Activated gamma-delta T cell treated with anti-CD3 and anti-CD28 coated beads, Interleukin-2, amount 50 U/mL, for 16 hours (primary cell): ENCODE measurements at places on chromosomes 4 and X.

DNA sequence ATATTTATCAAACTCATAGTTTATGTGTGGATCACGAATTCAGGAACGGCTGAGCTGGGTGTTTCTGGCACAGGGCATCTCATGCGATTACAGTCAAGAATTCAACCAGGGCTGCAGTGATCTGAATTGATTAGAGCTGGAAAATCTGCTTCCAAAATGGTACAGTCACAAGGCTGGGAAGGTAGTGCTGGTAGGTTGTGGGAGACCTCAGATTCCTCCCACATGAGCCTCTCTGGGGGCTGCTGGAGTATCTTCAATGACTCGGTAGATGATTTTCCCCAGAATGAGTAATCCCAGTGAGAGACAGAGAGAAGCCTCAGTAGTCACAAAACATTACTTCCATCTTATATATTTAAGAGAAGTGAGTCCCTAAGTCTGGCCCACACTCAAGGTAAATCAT lies 36.2 kb upstream of the PRDX4 start:
- no peak for DNase-seq

- DNase-seq: no peak
Measured at GRCh38 chr4:180650273-180650672, 1592.9 kb upstream of the TENM3 start.

- no peak for DNase-seq
Measured at GRCh38 chr4:53654300-53654758, 63.0 kb upstream of the LNX1 start.

DNA sequence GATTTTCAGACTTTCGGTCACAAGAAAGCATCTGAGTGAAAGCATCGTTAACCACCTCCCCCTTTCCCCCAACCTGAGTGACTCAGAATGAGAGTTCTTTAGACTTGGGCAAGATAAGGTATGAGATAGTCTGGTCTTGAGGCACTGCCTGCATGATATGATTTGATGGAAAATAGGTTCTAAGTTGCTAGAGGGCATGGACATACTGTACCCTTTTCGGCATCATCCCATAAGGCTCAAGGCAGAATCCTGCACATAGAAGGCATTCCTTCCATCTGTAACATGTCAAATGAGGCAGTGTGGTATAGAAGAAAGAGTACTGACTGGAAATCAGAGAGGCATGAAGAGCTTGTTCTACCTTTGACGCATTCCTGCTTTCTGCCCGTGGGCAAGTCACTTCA lies 16.8 kb upstream of the AMOT start:
- no peak for DNase-seq

GRCh38 chr4:10670321-10670720 lies 14.2 kb downstream of the CLNK start:
- DNase-seq: no peak

GRCh38 chrX:105210258-105210657 lies 10.2 kb downstream of the TEX13A start:
- no peak for DNase-seq

GRCh38 chrX:133774807-133775206 lies 210.6 kb downstream of the GPC3 start:
- no peak for DNase-seq

GRCh38 chr4:93513851-93514250 lies 314.7 kb upstream of the ATOH1 start:
- DNase-seq: no peak

DNA sequence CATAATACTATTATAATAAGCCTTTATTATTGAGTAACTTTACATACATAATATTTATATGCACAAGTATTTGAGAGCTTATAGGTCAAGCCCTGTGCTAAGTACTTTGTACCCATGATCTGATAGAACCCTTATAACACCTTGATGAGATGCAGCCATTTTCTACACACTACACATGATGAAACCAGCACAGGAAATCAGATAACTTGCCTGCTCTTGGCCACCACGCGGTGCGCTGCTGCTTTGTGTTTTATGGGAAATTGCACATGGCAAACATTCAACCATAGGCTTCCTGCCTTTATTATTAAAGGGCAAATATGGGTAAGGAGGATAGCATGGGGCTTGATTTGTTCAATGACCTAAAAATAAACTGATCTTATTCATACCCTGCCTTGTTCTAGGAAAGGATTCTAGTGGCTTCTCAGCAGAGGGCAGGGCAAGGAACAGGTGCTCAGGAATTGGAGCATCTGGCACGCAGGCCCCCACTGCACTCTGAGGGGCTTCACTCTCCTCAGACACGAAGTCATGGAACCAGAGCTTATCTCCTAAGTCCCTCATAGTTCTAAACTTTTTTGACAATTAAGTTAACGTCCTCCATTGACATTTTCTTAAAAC lies 31.6 kb upstream of the NAP1L5 start:
- no peak for DNase-seq

DNA sequence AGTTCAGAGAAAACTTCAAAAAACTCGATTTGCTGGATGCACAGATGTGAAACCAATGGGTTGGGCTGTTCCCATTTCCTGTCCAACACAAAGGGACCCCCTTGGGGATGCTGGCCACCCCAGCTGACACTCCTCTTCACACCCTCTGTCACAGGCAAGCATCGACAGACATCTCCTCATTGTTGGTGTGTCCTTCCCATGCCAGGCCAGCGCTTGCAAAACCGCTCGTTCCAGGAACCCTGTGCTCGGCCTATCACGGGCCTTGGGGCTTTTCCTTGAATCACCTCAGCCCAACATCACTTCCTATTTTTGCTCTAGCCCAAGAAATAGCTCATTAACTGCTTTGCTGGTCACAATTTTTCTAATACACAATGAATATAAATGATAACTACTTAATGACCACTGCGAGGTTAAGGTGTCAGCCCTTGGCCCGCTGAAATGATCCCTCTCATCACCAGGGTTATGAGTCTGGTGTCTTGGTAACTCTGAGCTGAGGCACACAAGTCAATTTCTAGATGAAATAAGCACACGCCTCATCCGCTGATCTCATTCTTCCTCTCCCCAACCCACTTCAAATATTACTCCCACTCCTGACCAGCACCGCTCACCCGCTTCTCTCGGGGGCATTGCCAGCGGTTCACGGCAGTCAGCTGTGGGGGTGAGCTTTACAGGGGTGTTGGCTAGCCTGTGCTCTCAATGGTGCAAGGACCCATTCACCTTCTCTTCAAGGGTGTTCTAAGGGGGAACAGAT lies 32.3 kb downstream of the BCOR start:
- DNase-seq: no peak

DNA sequence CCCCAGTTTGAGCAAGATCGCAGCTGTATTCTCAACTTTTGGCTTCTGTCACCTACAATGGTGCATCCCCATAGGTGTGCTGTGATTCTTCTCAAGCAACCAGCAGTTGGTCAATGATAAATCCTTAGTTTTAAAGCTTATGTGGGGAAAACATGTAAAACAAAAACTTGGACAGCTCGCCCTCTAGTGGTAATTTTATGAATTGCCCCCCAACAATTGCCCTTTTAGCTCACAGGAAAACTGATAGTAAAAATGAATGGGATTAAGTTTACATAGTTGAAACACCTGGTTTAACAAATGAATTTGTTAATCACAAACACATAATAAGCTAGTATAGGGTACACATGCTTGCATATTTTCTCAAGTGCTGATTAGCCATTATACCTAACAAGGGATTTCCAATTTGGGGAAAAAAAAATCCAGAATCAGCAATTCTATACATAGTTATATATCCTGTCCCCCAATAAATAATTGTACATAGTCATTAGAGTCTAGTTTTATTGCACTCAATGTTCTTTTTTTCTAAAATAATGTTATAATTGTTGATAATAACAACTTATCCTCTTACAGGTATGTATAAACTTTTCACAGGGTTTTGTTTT lies 30.1 kb downstream of the TEX13A start:
- DNase-seq: no peak

- no peak for DNase-seq
Measured at GRCh38 chr4:48030470-48030869, 13.9 kb downstream of the NIPAL1 start.

DNA sequence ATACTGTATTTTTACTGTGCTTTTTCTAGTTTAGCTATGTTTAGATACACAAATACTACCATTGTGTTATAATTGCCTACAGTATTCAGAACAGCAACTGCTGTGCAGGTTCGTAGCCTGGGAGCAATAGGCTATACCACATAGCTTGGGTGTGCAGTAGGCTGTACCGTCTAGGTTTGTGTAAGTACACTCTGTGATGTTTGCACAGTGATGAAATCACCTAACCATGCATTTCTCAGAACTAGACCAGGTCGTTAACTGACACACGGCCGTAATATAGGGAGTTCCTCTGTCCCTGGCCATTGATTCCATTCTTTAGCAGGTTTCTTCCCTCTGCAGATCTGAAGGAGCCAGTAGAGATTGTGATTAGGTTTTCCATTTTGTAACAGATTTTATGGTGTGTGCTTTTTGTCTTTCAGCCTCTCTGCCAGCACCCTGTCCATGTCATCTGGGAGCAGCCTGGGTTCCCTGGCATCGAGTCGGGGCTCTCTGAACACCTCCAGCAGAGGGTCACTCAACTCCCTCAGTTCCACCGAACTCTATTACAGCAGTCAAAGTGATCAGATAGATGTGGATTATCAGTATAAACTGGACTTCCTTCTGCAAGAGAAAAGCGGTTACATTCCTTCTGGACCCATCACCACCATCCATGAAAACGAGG lies 59.5 kb downstream of the CLDN22 start:
- no peak for DNase-seq

DNA sequence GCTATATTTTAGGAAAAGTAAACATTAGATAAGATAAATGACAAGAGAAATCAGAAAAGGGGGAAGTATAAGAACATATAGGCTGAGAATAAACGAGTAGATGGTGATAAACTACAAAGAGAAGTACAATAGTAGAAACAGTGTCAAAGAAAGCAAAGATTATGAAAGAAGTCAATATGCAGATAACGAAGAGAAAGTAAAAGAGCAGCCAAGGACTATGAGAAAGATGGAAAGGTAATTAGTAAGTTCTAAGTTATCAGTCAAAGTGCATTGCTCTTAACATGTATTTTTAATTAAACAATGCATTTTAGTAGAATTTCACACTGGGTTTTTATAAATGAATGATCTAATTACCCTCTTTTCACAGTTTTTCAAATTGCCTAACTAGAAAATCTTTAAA lies 1801.3 kb upstream of the PCDH10 start:
- DNase-seq: no peak

DNA sequence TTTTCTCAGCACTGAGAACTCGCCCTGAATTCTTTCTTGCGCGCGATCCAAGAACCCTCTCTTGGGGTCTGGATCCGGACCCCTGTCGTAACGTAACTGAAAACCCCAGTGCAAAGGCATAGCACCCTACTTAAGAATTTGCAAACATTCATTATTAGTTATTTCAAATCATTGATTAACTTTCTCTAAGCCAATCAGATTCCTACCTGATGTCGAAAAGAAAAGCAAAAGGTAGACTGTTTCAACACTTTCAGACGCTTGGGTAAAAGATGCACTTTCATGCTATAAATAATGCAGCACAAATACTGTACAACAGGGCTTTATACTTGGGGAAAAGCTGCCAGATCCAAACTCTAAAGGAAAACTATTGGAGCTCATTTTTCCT lies 817 bp upstream of the WDR19 start:
- no peak for DNase-seq

- peak; percentile 19 for DNase-seq
Measured at GRCh38 chr4:69760455-69760854, at the start of gene SULT1B1. Gene SULT1B1 (minus strand): TSS chr4:69760620. CDS start chr4:69755217, 5,403 bp downstream.

DNA sequence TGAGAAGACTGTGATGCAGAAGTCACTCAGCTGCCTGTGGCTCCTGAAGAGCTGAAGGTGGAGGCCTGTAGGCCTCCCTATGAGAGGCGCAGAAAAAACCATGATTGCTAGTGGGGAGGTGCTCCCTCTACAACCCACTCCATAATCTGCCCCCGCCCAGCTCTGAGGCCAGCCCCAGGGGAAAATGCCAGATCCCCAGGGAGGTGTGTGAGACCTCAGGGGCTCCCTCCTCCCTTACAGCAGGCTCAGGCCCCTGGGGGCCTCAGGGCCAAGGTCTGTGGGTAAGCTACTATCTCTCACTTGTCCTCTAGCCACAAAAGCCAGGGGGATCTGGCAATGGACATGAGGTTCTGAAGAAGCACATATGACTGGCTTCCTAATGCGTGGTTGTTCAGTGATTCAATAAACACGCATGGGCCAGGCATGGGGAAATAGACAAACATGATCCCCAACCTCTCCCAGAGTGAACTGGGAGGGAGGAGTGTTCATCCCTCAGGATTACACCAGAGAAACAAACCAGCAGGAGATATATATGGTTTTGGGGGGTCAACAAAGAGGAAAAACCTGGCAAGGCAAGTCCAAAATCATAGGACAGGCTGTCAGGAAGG lies 51.0 kb upstream of the MTM1 start:
- no peak for DNase-seq

- DNase-seq: no peak
Measured at GRCh38 chrX:16838202-16839066, 31.7 kb downstream of the RBBP7 start.

DNA sequence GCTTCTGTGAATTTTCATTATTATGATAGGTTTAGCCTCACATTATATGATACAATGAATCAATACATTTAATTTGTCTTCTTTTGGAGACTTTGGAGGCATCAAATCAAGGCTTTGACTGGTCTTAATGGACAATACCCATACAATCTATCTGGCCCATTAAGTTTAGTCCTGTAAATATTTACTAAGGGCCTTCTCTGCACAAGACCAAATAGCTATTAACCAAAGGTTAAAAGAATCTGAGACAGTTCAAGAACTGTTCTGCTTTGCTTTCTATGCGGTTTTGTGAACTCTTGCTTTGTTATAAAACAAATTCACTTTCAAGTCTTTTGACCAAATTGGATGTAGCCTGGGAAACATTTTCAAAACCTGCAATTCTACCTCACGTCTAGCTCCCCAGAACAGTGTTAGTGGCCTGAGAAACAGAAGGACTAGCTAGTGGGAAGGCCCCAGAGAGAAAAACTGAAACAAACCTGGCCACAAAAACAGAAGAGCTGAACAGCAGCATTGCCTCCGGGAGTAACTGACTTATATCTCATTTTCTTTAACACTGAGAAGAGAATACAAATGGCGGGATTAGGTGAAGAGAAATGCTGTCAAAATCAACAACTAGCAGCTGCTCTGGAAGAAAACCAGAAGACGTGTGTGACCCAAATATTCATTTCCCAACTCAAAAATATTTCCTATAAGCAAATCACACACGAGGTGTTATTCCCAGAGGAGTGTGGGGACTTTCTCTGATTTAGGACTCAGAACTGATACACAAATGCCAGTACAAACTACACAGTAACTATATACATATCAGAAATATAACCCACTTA lies 548 bp downstream of the TLR1 start:
- DNase-seq: no peak

DNA sequence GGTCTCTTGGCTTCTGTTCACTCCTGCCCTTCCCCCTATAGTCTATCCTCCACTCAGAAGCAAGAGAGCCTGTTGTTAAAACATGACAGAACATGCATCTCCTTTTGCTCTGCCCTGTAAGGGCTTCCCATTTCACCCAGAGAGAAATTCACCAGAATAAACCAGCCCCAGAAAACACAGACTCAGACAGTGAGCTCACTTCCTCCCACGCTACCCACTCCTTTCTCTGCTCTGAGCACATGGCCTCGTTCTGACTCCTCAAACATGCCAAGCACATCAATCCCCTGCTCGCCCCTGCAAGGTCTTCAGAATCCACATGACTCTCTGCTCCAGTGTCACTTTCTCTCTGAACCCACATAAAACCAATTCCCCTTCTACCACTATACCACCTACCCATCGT lies 50.4 kb downstream of the MID1 start:
- DNase-seq: no peak

GRCh38 chrX:34884817-34885216 lies 57.8 kb upstream of the FAM47B start:
- no peak for DNase-seq

- DNase-seq: no peak
Measured at GRCh38 chr4:45345558-45345957, 619.2 kb upstream of the GNPDA2 start.
